A549 treated with CORT108297 at 1 μM for 4 hours (cell line): ENCODE measurements at places on chromosomes 5 and 9. TPM values are rescaled to one million over a fixed set of nuclear protein-coding genes. Genes with fewer than 3 reads are reported as not detected.

The SVEP1 gene
- total RNA-seq = 1.1 to 1.8 TPM (median 1.6 TPM) in 5 replicates

The B4GALT7 gene
- total RNA-seq = 18.7 to 31.8 TPM (median 29.2 TPM) in 5 replicates

The DMGDH gene
- total RNA-seq = 0.15 TPM in 1 of 5 replicates, not detected in the others

The HACD4 gene
- total RNA-seq = 0.99 to 1.2 TPM (median 1.1 TPM) in 5 replicates

The PDE6A gene
- 0.13 to 0.21 TPM (median 0.13 TPM) in 5 replicates for total RNA-seq

The SH3GLB2 gene
- total RNA-seq = 32.3 to 55.6 TPM (median 52.4 TPM) in 5 replicates

The TAF1L gene
- total RNA-seq = 0.01 TPM in 1 of 5 replicates, not detected in the others

The PCDHB16 gene
- total RNA-seq = 0.06 to 0.10 TPM (median 0.06 TPM) in 5 replicates

The GAPT gene
- total RNA-seq = not detected in 5 replicates

The IL9 gene
- total RNA-seq = not detected in 5 replicates

The GPR21 gene
- 0.06 TPM in 1 of 5 replicates, not detected in the others for total RNA-seq

The IQGAP2 gene
- total RNA-seq = 1.2 to 2.1 TPM (median 1.4 TPM) in 5 replicates

The WDR31 gene
- 0.95 to 1.4 TPM (median 1.1 TPM) in 5 replicates for total RNA-seq

The PAX5 gene
- total RNA-seq = 0.01 to 0.06 TPM (median 0.02 TPM) in 4 of 5 replicates, not detected in the other

The CDC23 gene
- 23.7 to 38.0 TPM (median 29.0 TPM) in 5 replicates for total RNA-seq

The FOXD4L5 gene
- total RNA-seq = 0.03 to 0.07 TPM (median 0.04 TPM) in 3 of 5 replicates, not detected in the others

The DCTN3 gene
- total RNA-seq = 98.4 to 114 TPM (median 111 TPM) in 5 replicates

The ENC1 gene
- total RNA-seq = 8.9 to 12.0 TPM (median 9.8 TPM) in 5 replicates

The FNBP1 gene
- total RNA-seq = 12.4 to 15.4 TPM (median 14.0 TPM) in 5 replicates
